ENCODE measurements at places on chromosomes 1 and 21.

GRCh38 chr1:7755448-7755847 is 15.6 kb upstream of the VAMP3 start:
- DNase-seq, result peak; percentile 12

DNA sequence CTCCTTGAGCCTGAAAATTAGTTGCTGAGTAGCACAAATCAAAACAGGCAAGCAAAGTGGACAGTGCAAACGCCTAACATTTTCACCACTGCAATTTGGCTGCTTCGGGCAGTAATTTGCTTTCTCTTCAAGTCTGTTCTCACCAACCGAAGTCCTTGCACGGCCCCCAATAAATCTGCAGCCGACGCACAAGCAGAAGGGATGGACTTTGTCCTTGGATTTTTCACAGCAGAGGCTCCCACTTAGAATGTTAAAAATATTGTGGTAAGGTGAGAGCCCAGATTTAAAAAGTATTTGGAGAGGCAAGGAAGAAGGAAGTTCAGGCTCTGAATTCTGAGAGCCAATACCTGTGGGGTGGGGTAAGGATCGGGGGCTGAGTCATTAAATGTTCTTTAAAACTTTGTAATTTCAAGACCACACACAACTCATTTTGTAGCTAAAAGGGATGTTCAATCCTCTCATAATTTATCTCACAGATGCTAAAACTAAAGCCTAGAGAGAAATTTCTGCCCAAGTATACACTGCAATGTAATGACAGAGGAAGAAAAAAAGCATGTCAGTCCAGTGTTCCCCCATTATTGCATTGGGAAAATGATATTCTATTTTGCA is 6.2 kb downstream of the CD247 start:
- no peak for DNase-seq

DNA sequence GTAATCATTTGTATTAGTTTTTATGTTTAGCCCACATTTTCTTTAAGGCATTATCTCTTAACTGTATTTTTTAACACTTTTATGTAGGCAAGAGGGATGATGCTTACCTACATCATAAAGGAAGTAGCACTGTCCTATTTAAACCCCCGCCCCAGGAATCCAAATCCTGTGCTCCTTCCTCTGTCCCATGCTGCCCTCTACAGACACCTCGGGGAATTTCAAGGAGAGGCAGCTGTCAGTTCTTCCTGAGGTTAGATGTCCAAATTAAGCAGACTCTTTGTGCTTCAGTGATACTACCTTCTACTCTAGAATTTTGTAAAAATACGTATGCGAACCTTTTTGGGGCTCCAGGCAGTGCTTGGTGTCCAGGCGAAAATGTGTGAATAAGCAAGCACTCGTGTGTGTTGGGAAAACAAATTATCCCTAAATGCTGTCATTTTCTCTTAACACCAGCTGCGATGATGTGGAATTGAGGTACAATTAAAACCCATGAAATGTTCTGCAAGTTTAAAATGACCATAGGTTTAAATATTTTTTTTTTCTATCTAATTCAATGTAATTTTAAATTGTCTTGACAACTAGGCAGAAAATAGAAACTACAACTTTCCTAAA is 19.2 kb downstream of the CRCT1 start:
- peak; percentile 33 for DNase-seq

GRCh38 chr1:113147826-113148225 is 74.8 kb downstream of the LRIG2 start:
- no peak for DNase-seq

- no peak for DNase-seq
These were observed 110.1 kb upstream of the ATP1A1 start for GRCh38 chr1:116262995-116263385.

- peak; percentile 62 for DNase-seq
These were observed 77.9 kb upstream of the TNFSF4 start for GRCh38 chr1:173285048-173285447.

DNA sequence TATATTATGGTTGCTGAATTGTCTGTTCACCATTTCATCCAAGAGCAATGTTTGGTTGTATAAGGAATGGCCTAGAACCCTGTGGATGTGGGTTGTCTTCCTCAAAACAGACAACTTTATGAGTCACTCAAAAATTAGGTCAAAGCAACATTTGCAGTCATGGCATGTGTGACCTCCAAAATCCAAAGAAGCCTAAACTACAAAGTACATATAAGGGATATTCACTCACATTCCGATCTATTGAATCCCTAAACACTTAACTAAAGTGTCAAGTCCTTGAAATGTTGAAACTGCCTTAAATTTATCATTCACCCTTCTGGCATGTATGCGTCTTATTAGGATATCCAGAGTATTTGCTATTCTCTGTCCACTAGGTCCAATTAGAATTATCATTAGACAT is 491.5 kb downstream of the NUF2 start:
- DNase-seq, result no peak

DNA sequence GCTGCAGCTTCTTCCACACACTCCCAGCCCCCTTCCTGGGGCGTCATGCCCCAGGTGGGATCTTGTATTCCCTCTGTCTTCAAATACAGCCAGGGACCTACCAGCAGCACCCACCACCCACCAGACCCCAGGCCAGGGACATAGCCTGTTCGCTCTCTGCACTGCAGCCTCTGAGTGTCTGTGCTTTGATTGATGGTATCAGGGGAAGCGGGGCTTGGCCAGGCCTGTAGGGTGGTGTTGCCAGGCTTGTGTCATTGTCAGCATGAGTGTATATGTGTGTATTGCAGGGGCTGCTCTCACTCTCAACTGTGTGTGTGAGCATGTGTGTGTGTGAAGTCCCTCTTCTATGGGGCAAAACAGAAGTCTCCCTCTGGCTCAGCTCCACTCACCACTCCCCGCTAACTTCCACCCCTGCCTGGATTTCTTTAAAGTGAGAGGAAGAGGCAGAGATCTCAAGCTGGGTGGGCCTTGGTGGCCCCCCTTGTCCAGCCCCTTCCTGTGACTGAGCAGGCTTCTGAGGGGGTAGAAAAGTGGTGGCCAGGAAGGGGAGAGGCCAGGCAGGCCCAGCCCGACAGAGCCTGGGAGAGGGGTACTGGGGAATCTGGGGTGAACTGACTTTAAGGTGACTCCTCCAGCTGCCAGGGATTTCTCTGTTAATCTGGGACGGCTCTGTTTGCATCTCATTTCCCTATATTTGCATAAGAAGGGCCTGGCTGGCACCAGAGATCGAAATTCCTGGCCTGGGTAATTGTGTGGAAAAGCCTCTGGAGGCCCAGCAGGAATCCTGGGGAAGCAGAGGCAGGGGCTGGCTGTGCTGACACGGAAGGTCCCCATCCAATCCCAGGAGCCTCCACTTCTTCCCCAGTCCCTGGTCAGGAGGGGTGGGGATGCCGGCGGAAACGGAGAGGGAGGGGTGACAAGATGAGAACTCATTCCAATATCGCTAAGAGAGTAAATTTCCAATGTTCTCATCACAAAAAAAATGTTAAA is 18.6 kb upstream of the ADGRB2 start:
- no peak for DNase-seq

- no peak for DNase-seq
These were observed 80.3 kb downstream of the DISC1 start for GRCh38 chr1:231706934-231707333.

Measured in MV-4-11 (cell line).